ENCODE measurements at places on chromosomes 2 and 18.

DNA sequence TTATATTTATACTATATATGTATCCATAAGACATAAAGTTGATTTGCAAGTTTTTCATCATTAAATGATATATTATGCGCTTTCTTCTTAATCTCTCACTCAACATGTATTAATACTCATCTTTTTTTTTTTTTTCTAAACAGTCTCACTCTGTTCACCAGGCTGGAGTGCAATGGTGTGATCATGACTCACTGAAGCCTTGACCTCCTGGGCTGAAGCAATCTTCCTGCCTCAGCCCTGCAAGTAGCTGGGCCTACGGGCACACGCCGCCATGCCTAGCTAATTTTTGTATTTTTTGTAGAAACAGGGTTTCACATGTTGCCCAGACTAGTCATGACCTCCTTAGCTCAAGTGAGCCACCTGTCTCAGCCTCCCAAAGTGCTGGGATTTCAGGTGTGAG, 51.4 kb upstream of the MAP4K3 start:
- peak; percentile 90 for DNase-seq

GRCh38 chr18:10145546-10145945, 231.7 kb downstream of the VAPA start:
- DNase-seq, result no peak

- DNase-seq, result no peak
Measured at GRCh38 chr18:13356032-13356431, 137.5 kb downstream of the LDLRAD4 start.

DNA sequence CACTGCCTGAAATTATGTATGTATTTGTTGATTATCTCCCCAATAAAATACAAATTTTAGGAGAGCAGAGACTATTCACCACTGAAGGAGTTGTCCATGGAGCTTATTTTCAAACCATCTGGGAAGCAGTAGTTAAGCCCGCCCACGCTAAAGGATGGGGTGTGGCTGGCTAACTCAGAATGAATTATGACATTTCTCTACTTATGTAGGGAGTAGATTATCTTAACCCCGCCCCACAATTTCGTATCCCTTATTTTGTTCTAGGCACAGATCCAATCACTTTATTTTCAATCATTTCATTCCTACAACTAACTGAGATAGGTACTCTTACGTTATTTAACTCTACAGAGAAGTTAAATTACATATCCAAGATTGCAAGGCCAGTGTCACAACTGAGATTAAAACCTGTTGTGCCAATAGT, 1.4 kb upstream of the LAPTM4A start:
- DNase-seq, result no peak

GRCh38 chr2:167196461-167197252, 308.4 kb downstream of the XIRP2 start:
- peak; percentile 57 for DNase-seq

- no peak for DNase-seq
Measured at GRCh38 chr2:62219407-62220159, 23.7 kb downstream of the B3GNT2 start.

GRCh38 chr2:64225491-64225890, 81.3 kb upstream of the PELI1 start:
- no peak for DNase-seq

DNA sequence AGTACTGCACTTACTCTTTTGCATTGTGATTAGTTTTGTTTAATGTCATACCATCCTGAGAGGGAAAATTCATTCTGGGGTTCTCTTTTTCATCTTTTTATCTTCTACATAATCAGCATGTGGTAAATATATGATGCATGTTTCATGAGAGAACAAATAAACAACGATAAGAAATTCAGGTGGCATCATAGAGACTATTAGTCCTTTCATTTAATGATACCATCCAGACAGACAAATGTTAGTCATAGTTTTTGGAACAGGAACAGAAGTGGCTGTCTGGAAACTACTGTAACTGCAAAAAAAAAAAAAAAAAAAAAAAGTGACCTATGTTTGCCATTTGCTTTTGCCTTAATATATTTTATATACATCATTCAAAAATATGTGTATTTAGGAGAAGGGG, 761.0 kb downstream of the EPHA4 start:
- DNase-seq, result no peak

- DNase-seq, result no peak
Measured at GRCh38 chr2:152047824-152048471, 50.9 kb downstream of the CACNB4 start.

GRCh38 chr2:143476336-143477087, 347.3 kb downstream of the ARHGAP15 start:
- DNase-seq, result no peak

DNA sequence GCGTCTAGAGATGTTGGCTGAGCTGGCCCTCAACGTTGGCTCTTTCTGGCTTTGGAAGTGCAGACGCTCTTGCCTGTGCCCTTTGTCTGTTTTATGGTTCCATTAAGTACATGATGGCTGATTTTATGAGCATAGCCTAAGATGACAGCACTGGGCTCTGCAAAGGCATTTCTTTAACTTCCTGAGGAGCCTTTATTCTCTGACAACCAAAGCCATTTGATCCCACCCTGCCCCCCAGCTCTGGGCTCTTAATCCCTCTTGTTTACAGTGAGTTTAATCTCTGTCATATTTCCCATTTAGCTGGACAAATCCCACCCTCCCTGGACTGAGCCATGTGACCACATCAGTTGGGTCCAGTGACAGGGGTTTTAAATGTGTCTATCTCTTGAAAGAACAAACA, 195.9 kb downstream of the ACKR3 start:
- no peak for DNase-seq

GRCh38 chr2:238122287-238123217, 15.9 kb upstream of the KLHL30 start:
- DNase-seq, result no peak

- DNase-seq, result peak; percentile 63
Measured at GRCh38 chr2:182435754-182436153, 8.9 kb upstream of the PDE1A start.

DNA sequence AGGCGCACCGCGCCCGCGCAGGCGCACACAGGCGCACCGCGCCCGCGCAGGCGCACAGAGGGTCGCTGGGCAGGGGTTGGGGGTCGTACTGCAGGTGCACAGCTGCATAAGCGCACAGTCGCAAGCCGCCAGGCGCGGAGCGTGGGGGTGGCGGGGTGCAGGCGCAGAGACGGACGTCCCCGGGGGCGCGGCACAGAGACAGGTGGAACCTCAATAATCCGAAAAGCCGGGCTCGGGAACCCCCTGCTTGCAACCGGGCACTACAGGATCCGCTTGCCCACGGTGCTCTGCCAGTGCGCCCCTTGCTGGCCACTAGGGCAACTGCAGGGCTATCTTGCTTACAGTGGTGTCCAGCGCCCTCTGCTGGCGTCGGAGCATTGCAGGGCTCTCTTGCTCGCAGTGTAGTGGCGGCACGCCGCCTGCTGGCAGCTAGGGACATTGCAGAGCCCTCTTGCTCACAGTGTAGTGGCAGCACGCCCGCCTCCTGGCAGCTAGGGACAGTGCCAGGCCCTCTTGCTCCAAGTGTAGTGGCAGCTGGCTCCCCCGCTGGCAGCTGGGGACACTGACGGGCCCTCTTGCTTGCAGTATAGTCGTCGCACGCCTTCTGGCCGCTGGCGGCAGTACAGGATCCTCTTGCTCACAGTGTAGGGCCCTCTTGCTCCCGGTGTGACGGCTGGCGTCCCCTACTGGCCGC, 34.9 kb downstream of the FAM110C start:
- DNase-seq, result no peak

DNA sequence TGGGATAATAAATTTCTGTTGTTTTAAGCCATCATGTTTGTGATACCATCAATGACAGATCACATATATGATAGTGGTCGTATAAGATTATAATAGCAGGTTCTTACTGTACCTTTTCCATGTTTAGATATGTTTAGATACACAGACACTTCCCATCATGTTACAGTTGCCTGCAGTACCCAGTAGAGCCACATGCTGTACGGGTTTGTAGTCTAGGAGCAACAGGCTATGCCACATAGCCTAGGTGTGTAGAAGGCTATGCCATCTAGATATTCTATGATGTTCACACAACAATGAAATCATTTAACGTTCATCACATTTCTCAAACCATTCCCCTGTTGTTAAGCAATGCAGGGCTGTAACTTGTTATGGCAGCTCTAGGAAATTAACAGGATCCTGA, 132.9 kb upstream of the SH3BP4 start:
- DNase-seq, result no peak

- DNase-seq, result no peak
Measured at GRCh38 chr2:217698691-217699090, 304.1 kb downstream of the TNS1 start.

DNA sequence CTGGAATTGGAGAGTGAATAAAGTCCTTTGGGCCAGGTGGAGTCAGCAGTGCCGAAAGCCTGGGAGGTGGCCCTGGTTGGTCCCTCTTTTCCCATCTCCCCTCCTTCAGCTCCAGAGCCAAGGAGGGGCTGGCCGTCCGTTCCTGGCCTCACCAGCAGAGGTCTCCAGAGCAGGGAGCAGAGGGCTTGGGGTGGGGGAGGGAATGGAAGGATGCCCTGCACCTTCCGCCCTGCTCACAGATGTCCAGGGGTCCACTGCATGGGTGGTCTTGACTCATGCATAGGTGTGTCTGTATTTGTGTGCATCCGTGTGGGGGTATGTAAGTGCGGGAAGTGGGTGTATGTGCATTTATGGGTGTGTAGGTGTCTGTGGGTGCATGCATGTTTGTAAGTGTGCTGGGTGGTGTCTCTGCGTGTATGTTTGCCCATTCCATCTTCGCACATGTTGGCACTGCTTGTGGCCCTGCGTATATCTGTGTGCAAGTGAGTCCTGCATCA, 201.8 kb downstream of the ZFP36L2 start:
- no peak for DNase-seq

DNA sequence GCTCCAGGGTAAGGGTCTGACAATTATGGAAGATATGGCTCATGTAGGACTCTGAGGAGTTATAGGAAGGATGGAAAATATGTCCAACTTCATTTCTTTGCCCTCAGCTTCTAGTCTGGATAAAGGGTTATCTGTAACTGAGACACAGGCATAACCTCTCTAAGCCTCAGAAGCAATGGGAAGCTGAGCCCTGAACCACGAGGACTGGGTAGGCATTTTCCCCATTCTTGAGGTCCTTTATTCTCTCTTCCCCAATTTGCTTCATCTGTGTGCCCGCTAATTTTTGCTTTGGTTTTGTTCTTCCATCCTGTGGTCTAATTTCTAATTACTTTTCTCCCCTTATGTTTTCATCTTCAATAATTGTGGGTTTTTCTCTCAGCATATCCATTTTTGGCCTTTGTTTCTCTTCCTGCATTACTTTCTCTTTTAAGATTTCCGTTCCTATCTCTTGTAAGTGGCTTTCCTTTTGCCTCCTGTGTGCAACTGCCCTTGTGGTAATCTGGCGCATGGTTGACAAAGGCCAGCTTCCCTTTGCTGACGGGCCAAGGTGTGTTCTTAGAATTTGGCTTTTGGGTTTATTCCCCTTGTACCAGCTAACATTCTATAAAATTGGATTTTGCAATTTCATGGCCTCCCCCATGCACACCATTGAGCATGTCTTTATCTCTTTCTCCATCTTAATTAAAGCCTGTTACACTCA, 343.8 kb downstream of the TXNL1 start:
- no peak for DNase-seq

DNA sequence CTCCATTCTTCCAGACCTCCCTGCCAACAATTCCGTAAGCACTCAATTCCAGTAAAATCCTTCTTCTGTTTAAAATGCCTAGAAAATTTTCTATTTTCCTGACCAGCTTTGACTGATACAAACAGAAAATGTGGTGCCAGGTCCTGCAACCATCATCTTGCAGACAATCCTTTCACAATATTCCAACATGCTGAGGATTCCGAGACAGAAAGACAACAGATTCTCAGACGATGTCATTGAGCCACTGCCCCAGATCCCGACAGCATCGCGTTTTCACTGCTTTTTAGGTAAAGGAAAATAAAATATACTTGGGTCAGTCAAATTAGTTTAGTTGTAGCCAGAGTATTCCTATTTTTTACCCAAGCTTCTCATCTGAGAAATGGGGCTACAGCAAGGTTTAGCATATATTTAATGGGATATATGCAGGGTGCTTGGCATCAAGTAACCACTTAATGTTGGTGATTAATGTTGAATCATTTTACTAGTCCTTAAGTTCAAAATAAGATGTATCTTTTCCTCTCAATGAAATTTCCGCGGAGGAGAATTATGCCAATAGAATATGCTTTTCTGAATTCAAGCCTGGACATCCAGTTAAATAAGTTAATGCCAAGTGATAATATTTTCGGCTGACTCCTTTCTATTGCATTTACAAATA, 866.6 kb downstream of the SLC4A3 start:
- DNase-seq, result no peak

DNA sequence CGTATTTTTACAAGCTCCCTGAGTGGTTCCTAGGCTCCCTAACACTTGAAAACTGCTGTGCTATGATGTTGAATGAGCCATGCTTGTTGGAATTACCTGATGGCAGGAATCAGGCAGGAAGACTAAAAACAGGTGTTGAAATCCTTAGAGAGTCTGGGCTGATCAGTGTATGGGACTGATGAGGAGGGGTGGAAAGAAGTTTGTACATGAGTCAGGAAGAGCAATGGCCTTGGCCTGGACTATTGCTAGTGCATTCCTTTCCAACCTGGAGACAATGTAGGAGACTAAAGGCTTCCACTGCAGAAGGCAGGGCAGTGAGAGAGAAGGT, 25.0 kb upstream of the TMBIM1 start:
- no peak for DNase-seq

GRCh38 chr2:171365232-171365631, 68.6 kb downstream of the METTL8 start:
- peak; percentile 49 for DNase-seq

- no peak for DNase-seq
Measured at GRCh38 chr18:62371436-62371835, 46.3 kb downstream of the TNFRSF11A start.

DNA sequence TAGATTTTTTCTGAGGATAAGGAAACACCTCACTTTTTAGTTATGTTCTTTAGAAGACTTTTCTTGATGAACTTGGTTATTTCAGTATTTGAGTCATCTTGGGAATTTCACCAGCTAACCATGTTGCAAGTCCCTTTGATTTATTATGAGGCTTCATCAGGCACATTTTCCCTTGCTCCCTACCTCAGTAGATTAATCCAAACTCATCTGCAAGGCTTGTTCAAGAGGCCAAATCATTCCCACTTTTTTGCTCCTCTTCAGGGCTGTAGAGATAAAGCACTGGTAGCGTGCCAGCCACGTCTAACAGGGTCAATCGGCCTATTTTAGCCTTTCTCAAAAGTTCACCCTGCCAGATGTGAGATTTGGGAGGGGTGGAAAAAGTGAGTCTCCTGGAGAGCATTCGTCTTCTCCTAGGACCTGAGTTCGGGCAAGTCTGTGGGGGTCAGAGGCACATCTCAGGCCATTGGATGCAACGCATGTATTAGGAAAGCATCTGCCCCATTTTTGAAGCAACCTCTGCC, 120.3 kb downstream of the RDH14 start:
- DNase-seq, result no peak

All from retinal pigment epithelial cell (primary cell).